Calu3 (cell line): ENCODE measurements at places on chromosomes 7 and 10. TPM values are rescaled to one million over a fixed set of nuclear protein-coding genes. Genes with fewer than 3 reads are reported as not detected.

DNA sequence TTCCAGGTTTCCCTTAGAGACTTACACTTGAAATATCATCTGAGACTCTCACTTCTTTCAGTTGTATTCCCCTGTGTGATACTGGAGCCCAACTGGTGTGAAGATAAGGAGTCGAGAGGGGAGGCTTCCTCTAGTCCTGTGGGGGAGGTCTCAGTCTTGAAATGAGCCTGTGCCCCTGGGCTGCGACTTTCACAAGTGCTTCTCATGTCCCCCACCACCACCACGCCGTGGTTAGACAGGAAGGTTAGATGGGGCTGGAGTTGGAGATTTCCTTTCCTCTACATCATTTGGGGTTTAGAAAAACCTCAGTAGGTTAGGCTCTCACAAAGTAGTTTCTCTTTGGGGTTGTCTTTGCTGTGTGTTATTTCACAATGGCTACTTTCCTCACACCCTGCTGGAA, 25.6 kb upstream of the MKX start:
- H3K4me1 ChIP-seq: no peaks in the 10 kb centered on the region
- H3K27ac ChIP-seq: no peak overlapping the region
- peaks cover 51% of the 10 kb centered on the region for H3K27me3 ChIP-seq
- no peak for DNase-seq

- H3K4me1 ChIP-seq: peaks cover 12% of the 10 kb centered on the region
- H3K36me3 ChIP-seq: no peaks in the 10 kb centered on the region
- H3K27ac ChIP-seq: no peak overlapping the region
- no peaks in the 10 kb centered on the region for H3K27me3 ChIP-seq
- DNase-seq: no peak
- no peak overlapping the region for H3K4me3 ChIP-seq
Measured at GRCh38 chr7:101784292-101785127, 32.9 kb upstream of the CUX1 start.

GRCh38 chr10:132892004-132892403, 50.4 kb downstream of the CFAP46 start:
- H3K27me3 ChIP-seq: peaks cover 80% of the 10 kb centered on the region
- no peak for DNase-seq
- no peak overlapping the region for H3K4me3 ChIP-seq
- H3K36me3 ChIP-seq: no peaks in the 10 kb centered on the region

GRCh38 chr10:97701438-97702069, 12.0 kb upstream of the MARVELD1 start:
- no peak overlapping the region for H3K4me3 ChIP-seq
- DNase-seq: peak; percentile 58
- H3K27ac ChIP-seq: no peak overlapping the region
- no peaks in the 10 kb centered on the region for H3K27me3 ChIP-seq

DNA sequence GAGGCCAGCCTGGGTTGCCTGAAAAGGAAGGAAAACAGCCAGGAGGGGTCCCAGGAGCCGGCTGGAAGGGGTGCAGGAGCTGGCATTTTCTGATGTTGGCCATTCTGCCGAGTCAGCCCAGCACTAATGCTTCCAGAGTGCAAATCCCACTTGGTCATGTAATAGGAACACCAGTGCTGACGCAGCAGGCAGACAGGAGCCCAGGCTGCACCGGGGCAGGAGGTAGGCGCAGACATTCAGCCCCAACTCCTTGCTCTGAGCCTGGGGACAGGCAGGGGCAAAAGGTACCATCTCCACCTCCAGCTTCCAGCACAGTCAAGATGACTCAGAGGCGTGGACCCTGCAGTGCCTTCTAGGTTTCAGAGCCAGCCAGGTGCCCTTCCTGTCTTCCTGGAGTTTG, 10.2 kb upstream of the YWHAG start:
- DNase-seq: no peak
- H3K27ac ChIP-seq: no peak overlapping the region
- peaks cover 5% of the 10 kb centered on the region for H3K36me3 ChIP-seq

- no peak overlapping the region for H3K4me3 ChIP-seq
- no peak for DNase-seq
- no peak overlapping the region for H3K27ac ChIP-seq
- no peaks in the 10 kb centered on the region for H3K27me3 ChIP-seq
Measured at GRCh38 chr7:50939021-50939420, 156.3 kb upstream of the GRB10 start.

DNA sequence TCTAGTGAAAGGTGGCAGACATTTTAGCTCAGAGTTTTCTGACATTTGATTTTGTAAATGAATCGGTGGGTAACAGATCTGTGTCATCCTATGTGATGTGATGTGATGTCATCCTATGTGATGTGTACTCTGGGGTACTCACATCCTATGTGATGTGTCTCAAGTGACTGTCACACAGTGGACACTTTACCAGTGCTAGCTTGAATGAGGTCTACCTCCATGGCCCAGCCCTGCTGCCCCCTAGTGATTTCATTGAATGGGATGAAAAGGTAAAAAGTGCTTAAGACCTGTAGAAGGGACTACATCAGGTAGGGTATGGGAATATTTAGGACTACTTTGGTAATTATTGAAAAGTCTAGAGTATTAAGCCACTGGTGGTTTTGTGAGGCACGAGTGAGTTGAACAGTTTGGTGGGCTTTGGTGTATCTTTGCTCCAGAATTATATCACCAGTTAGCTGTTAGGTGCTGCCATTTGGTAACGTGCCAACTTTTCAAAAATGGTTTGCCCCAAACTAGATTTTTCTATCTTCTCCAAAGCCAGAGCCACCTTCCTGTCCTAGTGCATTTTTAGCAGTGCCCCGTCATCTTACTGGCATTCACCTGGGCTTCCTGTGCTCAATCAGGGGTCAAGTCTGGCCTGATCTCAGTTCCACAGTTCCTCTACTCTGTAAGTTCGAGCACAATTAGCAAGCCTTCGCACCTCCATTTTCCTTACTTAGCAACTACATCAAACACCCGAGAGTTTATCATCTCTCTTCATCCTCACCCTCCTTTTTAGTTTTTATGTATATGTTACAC, 9.7 kb downstream of the EIF4H start:
- H3K4me1 ChIP-seq: peaks cover 22% of the 10 kb centered on the region
- DNase-seq: peak; percentile 43
- no peak overlapping the region for H3K4me3 ChIP-seq
- peaks cover 18% of the 10 kb centered on the region for H3K36me3 ChIP-seq
- no peaks in the 10 kb centered on the region for H3K27me3 ChIP-seq
- H3K27ac ChIP-seq: no peak overlapping the region

DNA sequence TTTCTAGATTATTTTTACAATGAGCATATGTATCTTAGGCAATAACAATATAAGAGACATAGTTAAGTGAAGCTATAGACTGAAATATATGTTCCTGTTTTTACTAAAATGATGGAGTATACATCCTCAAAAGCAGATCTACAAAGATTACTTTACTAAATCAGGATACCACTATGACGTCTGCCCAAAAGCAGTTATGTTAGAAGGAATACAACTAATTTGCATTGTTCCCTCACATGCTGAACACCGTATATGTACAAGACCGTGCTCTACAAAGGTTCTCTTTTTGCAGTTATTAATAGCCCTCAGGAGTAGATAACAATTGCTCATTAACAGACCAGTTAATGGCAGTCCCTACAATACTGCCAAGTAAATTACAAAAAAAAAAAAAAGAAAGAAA, 137.5 kb downstream of the CD36 start:
- H3K36me3 ChIP-seq: peaks cover 8% of the 10 kb centered on the region
- DNase-seq: no peak
- H3K27ac ChIP-seq: no peak overlapping the region

DNA sequence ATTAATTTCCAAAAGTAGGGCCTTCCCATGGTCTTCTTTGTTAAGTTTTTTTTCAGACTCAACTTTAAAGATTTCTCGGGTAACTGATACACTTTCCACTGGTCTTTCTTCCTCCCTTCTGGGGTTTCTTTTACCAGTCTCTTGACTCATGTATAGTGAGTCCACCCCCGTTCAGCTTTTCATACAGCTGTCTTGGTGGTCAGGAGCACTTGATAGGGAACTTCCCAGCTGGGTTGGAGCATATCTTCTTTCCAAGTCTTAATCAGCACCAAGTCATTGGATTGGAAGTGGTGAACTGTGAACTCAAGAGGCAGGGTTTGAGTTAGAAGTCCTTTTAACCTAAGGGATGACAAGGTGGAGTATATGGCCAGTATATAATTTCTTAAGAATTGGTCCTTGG, 29.2 kb upstream of the ELOVL3 start:
- H3K27me3 ChIP-seq: peaks cover 16% of the 10 kb centered on the region
- DNase-seq: no peak
- no peak overlapping the region for H3K4me3 ChIP-seq
- H3K4me1 ChIP-seq: no peaks in the 10 kb centered on the region
- H3K36me3 ChIP-seq: peaks cover 5% of the 10 kb centered on the region

DNA sequence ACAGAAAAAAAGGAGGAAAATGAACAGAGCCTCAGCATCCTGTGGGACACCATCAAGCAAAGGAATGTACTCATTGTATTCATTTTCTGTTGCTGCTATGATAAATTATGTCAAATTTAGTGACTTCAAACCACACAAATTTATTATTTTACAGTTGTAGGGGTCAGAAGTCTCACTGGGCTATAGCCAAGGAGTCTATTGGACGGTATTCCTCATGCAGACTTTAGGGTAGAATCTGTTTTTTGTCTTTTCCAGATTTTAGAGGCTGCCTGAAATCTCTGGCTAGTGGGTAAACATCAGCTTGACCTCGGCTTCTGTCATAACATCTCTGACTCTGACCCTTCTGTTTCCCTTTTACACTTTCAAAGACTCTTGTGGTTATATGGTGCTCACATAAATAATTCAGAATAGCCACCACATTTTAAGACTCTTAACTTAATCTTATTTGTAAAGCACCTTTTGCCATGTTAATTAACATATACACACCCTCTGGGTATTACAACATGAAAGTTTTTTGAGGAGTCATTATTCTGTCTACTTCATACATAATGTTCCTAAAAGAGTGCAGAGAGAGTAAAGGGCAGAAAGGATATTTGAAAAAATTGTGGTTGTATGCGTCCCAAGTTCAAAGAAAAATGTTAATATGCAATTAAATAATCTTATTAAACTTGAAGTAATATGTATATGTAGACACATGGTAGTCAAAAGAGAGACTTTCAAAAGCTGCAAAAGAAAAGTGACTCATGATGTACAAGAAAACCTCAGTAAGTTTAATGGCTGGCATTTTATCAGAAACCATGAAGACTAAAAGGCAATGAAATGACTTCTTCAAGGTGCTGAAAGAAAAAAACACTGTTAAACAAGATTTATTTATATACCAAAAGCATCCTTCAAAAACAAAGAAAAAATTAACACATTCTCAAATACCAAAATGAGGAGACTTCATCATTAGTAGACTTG, 70.8 kb upstream of the MEOX2 start:
- no peak for DNase-seq
- no peak overlapping the region for H3K27ac ChIP-seq
- no peak overlapping the region for H3K4me3 ChIP-seq
- H3K4me1 ChIP-seq: no peaks in the 10 kb centered on the region
- no peaks in the 10 kb centered on the region for H3K36me3 ChIP-seq
- no peaks in the 10 kb centered on the region for H3K27me3 ChIP-seq

- no peak overlapping the region for H3K4me3 ChIP-seq
- peaks cover 99% of the 10 kb centered on the region for H3K27me3 ChIP-seq
- no peak overlapping the region for H3K27ac ChIP-seq
Measured at GRCh38 chr7:151175047-151175792, 7.7 kb upstream of the GBX1 start.

- no peak overlapping the region for H3K27ac ChIP-seq
- H3K4me1 ChIP-seq: no peaks in the 10 kb centered on the region
- H3K36me3 ChIP-seq: no peaks in the 10 kb centered on the region
- H3K4me3 ChIP-seq: no peak overlapping the region
- no peaks in the 10 kb centered on the region for H3K27me3 ChIP-seq
Measured at GRCh38 chr7:109751241-109751640, 1181.6 kb downstream of the DNAJB9 start.

DNA sequence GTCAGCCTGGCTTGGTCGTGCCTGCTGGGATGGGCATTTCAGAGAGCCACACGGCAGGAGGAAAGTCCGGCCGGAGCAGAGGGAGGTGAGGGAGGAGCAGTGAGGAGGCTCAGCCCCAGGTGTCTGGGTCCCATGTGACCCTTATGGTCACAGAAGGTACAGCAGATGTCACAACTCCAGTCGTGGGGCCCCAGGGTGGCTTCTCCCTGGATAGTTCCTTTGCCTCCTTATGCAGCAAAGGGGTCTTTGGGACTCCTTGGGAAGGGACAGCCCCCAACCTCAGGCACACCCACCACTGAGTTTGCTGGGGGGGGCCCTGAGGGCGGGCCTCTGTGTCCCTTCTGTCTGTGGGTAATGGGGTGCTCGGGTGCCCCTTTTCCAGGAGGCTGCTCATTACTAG, 19.6 kb upstream of the PRKAG2 start:
- no peak for DNase-seq
- H3K27me3 ChIP-seq: peaks cover 100% of the 10 kb centered on the region

DNA sequence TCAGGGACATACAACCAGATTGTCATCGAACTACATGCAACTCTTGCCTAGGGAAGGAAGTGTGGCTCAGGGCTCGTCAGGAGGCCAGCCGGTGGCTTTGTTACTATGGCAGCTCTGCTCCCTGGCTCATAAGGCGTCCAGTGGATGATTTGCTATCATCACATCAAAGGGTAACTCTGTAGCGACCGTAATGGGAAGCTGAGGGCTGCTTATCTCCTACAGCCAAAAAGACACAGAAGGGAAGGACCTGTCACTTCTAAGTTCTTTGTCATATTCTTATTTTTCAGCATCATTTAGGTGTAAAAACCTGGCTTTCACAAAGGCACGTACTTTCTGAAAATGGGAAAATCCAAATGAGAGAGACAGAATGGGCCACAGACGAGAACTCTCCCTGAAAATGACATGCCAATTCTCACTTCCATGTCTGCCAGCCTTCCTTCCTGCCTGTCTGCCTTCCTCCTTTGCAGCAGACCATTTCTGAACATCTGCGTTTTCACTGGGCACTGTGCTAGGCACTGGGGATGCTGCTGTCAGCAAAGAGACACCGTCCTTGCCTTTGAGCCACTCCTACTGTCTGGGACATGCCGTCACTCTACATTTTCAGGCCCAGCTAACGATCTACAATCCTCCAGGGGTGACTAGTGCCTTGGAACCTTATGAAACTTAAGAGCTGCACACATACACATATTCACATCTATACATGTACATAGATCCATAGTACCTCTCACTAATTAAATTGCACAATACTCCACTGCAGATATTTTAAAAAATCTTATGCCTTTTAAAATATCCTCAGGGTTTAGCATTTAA, 26.9 kb downstream of the ENKUR start:
- H3K4me3 ChIP-seq: no peak overlapping the region
- H3K4me1 ChIP-seq: no peaks in the 10 kb centered on the region
- H3K27ac ChIP-seq: no peak overlapping the region
- no peaks in the 10 kb centered on the region for H3K36me3 ChIP-seq

- H3K4me1 ChIP-seq: no peaks in the 10 kb centered on the region
- no peak for DNase-seq
- no peak overlapping the region for H3K4me3 ChIP-seq
- H3K27me3 ChIP-seq: no peaks in the 10 kb centered on the region
Measured at GRCh38 chr10:21694631-21695030, 160.6 kb downstream of the MLLT10 start.

GRCh38 chr7:2087744-2088143, 145.0 kb downstream of the MAD1L1 start:
- no peak for DNase-seq
- no peaks in the 10 kb centered on the region for H3K27me3 ChIP-seq
- no peak overlapping the region for H3K27ac ChIP-seq
- no peaks in the 10 kb centered on the region for H3K36me3 ChIP-seq

GRCh38 chr7:44767912-44768627, 19.4 kb downstream of the ZMIZ2 start:
- H3K27ac ChIP-seq: no peak overlapping the region
- H3K4me3 ChIP-seq: no peak overlapping the region
- no peak for DNase-seq
- H3K36me3 ChIP-seq: peaks cover 83% of the 10 kb centered on the region

- no peaks in the 10 kb centered on the region for H3K4me1 ChIP-seq
- no peak overlapping the region for H3K4me3 ChIP-seq
- no peaks in the 10 kb centered on the region for H3K27me3 ChIP-seq
Measured at GRCh38 chr7:68411742-68412141, 1186.5 kb upstream of the AUTS2 start.

The ZNF786 gene
- total RNA-seq: 9.8 and 10.9 TPM in 2 replicates

The ASIC3 gene
- total RNA-seq: 11.7 and 13.6 TPM in 2 replicates
